CD4-positive, alpha-beta T cell treated with Interleukin-15 for 4 hours (primary cell): ENCODE measurements at places on chromosomes 13 and 19.

GRCh38 chr19:4208385-4209094, 20.8 kb upstream of the EBI3 start:
- no peak for DNase-seq

- no peak for DNase-seq
Observed at GRCh38 chr13:40189898-40190630, 476.4 kb downstream of the FOXO1 start.

DNA sequence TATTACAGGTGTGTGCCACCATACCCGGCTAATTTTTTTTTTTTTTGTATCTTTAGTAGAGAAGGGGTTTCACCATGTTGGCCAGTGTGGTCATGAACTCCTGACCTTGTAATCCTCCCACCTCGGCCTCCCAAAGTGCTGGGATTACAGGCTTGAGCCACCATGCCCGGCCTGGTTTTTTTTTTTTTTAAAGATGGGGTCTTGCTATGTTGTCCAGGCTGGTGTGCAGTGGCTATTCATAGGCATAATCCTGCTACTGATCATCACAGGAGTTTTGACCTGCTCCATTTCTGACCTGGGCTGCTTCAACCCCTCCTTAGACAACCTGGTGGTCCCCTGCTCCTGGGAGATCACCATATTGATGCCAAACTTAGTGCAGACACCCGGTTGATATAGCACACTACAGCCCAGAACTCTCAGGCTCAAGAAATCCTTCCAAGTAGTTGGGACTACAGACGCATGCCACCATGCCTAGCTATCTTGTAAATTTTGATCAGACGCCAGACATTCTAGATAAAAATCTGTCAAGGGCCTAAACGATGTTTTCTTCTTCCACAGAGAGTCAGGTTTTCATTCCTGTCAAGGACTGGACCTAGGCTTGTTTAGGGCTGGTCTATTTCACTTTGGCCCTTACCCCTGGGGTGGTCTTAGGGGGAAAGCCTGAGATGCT, 9.5 kb downstream of the PLAUR start:
- no peak for DNase-seq

GRCh38 chr13:77811381-77811780, 107.2 kb downstream of the EDNRB start:
- no peak for DNase-seq

DNA sequence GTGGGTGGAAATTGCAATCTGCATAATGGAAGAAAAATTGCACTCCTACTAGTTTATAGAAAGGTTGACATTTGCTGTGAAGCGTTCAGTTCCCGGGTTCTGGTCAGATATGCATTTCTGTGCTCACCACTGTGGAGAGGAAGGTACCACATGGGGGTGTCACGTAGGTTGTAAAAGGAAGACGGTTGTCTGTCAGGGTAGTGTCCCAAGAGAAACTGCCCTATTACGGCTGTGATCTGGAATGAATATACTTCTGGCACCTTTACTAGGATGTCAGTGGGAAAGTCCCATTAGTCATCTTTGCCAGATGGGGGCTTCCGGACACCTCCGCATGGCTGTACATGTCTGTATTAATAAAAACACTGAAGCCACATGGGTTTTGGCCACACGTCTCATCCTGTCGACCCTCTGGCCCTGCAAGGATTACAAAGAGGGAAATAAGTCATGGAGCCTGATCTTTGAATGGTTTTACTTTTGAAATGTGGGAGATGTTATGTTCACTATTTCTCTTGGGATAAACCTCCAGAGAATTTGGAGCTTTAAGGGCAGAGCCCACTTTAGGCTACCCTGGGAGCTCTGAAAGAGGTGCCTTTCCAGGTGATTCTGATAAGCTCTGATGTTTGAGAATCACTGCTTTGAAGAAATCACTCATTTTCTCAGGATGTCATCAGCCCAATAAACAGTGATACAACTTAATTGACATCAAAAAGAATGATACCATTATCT, 133.9 kb downstream of the AKAP11 start:
- peak; percentile 56 for DNase-seq

DNA sequence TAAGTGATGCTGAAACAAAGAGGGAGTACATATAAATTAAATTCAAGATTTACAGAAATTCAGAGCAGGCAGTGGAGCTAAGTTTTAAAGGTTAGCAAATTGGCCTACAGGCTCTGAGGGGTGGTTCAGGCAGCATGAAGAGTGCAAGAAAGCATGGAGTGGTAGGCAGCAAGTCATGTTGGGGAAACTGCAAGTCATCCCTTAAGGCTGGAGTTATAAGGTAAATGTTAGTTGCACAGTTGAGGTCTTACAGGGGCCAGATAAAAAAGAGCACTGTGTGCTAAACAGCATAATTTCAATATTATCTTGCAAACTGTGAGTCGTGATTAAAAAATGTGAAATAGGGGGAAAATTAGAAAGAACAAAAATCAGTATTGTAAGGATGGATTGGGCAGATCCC, 106.2 kb downstream of the VWA8 start:
- DNase-seq: no peak

DNA sequence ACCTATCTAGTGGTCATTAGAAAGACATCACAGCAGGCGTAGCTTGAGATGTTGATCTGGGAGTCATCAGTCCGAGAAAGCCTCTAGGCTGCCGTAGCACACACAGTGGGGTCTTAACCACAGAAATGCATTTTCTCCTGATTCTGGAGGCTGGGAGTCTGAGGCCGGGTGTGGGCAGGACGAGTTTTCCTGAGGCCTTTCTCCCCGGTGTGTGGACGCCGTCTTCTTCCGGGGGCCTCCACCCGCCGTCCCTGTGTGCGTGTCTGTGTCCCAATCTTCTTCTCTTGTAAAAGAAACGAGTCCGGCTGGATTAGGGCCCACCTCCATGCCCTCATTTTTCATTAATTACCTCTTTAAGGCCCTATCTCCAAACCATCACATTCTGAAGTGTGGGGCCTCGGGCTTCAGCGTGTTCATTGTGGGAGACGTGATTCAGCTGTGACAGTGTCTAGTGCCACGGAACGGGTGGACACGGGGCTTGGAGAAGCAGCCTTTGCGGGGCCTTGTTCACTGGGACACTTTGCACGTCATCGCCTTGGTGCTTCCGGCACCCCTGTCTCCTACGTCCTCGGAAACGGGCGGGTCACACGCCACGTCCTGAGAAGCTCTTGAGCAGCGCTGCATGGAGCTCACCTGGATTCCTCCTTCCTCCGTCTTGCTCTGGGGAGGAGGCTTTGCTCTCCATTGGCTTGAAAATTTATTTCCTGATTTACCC, 208.9 kb upstream of the SOX1 start:
- no peak for DNase-seq

- peak; percentile 84 for DNase-seq
Observed at GRCh38 chr19:15629003-15629880, 11.5 kb upstream of the CYP4F3 start.

- DNase-seq: no peak
Observed at GRCh38 chr13:48224701-48225100, 8.3 kb upstream of the ITM2B start.

DNA sequence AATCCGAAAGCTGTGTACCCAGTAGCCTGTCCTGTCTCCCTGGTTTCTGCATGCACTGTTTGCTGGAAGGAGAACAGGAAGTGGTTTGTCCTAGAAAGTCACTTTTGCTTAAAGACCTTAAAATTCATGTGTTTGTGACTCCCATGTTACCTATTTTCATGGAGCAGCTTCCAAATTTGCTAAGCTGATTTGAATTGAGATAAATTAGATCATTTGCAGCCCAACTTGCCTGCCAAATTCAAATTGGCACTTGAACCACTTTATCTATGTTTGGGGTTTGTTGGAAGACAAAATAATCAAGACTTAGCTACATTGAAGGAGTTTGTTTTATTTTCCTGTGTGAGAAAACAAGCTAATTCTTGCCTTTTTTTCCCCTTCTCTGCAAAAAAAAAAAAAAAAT, 532.5 kb downstream of the DIAPH3 start:
- DNase-seq: no peak

- DNase-seq: no peak
Observed at GRCh38 chr13:96294930-96295881, 205.3 kb downstream of the HS6ST3 start.
